ENCODE measurements at places on chromosomes 3 and 15.

- no peak for DNase-seq
Measured at GRCh38 chr3:122421836-122422235, 6.0 kb upstream of the WDR5B start.

DNA sequence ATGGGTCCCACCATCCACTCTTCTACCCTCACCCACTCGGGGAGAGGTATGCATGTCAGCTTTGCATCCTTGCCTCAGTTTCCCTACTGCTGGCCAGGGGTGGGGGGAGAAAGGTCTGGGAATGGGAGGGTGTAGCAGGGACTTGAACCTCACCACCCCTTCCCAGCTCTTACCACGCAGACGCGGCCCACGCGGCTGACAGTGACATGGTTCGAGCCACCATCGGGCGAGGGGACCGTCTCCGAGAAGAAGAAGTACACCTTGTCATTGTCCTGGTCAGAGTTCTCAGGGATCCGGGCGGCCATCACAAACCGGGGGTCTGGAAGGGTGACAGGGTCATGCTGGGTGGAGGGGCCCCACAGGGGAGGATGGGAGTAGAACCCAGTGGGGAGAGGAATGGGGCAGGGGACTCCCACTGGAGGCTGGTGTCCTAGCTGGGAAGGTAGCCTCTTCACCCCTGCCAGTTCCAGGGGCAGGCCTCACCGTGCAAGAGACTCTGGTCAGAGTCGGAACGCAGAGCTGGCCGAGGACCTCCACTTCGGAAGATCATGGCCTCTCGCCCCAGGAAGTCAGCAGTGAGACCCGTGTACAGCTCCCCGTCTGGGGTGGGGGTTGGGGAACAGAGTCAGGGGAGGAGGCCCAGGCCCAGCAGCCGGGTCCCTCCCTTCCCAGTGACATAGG lies 3.7 kb downstream of the SEMA3G start:
- no peak for DNase-seq

- DNase-seq: no peak
Measured at GRCh38 chr3:171620825-171621434, 160.7 kb upstream of the TNIK start.

- DNase-seq: peak; percentile 20
Measured at GRCh38 chr3:57221883-57222282, 5.6 kb upstream of the APPL1 start.

DNA sequence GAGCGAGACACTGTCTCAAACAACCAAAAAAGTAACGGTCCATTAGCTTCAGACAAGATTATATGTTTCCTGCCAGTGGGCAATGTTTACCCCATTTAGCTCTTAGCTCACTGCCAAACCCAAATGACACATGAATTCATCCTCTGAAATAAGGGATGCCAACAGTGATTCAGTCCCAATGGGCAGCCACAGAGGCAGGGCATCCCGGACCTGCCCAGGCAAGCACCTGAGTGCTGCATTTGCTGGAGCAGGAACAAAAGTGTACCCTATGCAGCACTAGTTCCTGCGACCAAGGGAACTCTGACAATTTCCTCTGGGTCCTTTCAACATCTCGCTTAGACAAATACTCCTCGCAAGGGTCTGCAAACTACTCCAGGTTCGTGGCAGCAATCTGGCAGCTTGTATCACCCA lies 8.0 kb downstream of the IP6K2 start:
- no peak for DNase-seq

DNA sequence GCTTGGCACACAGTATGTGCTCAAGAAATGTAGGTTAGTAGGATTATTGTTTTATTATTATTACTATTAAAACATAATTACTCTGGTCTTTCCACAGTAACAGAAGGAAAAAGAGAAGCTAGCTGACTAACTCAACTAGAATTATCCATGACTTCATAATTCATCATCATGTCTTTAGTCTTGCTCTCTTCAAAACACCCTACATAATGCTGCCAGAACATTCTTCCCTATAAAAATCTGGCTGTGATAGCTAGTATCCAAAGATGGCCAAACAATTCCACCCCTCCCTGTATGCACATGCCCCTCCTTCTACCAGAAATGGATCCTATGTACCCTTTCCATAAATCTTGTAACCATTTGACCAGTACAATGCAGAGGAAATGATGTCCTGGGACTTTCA lies 48.8 kb upstream of the SRGAP3 start:
- DNase-seq: no peak

- no peak for DNase-seq
Measured at GRCh38 chr15:41483115-41483514, 10.6 kb upstream of the ITPKA start.

GRCh38 chr3:52090131-52090932 lies 34.0 kb upstream of the DUSP7 start:
- no peak for DNase-seq

DNA sequence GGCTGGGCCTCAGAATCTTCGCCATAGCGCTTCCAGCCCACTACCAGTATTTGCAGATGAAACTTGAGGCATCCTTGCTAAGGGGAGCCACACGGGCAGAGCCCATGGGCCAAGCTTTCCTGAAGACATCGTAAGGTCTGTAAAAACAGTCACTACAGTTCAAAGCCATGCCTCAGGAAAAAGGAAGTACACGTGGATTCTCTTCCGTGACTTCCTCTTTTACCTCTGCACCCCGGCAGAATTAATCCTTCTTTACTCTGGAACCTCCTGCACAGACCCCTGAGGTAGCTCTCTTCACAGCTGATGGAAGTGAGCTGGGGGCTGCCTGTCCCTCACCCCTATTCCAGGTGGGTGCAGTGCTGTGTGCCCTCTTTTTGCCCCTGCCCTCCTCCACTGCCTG lies 129.2 kb downstream of the CHDH start:
- no peak for DNase-seq

DNA sequence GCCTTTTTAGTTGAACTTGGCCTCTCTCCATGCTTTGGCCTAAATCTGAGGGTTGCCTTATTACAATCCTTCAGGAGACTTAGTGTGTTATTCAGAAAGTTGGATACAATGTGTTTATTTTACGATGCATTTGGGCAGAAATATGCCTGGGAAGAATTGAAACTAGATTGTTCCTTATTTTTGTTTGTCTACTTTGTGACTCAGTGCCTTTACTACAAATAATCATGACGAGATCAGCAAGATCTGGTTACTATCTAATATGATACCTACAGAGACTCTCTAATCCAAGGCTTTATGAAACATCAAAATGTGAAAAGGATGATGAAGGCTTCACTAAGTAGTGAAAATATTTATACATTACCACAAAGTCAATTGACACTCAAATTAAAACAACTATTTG lies 82.2 kb downstream of the RBMS3 start:
- no peak for DNase-seq

- no peak for DNase-seq
Measured at GRCh38 chr15:75523011-75523410, 56.1 kb downstream of the PTPN9 start.

All from NCI-H1105 treated with DMSO at 0.1 percent for 48 hours (cell line).